PC-3 (cell line): ENCODE measurements at places on chromosomes 7 and 10. TPM values are rescaled to one million over a fixed set of nuclear protein-coding genes. Genes with fewer than 3 reads are reported as not detected.

The FBXL13 gene
- 1.1 TPM in 1 of 2 replicates, not detected in the other for total RNA-seq

The MSS51 gene
- total RNA-seq = 3.2 and 3.5 TPM in 2 replicates

The RNF148 gene
- total RNA-seq = 0.52 and 2.0 TPM in 2 replicates

The CDC14C gene
- total RNA-seq = not detected in 2 replicates

The DCLRE1A gene
- 3.3 and 5.0 TPM in 2 replicates for total RNA-seq

The MYL7 gene
- total RNA-seq = not detected in 2 replicates

DNA sequence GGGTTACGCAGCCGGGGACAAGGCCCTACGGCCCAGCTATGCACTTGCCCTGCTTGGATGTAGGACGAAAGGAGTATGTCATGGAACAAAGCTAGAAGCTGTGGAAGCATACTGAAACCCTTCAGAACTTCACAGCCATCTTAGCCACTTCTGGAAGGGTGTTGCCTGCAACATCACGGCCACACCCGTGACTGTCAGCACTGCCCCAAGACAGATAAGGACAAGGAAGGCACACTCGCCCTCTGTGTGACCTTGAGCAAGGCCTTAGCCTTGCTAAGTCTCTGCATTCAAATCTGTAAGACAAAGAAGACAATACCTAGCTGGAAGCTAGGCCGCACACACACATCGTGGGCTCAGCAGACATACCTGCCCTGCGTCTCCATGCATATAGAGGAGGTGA lies 352.5 kb upstream of the MGMT start:
- H3K4me3 ChIP-seq = no peak overlapping the region
- no peaks in the 10 kb centered on the region for H3K36me3 ChIP-seq
- DNase-seq = no peak
- H3K27me3 ChIP-seq = no peaks in the 10 kb centered on the region
- no peak overlapping the region for H3K27ac ChIP-seq
- H3K4me1 ChIP-seq = no peaks in the 10 kb centered on the region

DNA sequence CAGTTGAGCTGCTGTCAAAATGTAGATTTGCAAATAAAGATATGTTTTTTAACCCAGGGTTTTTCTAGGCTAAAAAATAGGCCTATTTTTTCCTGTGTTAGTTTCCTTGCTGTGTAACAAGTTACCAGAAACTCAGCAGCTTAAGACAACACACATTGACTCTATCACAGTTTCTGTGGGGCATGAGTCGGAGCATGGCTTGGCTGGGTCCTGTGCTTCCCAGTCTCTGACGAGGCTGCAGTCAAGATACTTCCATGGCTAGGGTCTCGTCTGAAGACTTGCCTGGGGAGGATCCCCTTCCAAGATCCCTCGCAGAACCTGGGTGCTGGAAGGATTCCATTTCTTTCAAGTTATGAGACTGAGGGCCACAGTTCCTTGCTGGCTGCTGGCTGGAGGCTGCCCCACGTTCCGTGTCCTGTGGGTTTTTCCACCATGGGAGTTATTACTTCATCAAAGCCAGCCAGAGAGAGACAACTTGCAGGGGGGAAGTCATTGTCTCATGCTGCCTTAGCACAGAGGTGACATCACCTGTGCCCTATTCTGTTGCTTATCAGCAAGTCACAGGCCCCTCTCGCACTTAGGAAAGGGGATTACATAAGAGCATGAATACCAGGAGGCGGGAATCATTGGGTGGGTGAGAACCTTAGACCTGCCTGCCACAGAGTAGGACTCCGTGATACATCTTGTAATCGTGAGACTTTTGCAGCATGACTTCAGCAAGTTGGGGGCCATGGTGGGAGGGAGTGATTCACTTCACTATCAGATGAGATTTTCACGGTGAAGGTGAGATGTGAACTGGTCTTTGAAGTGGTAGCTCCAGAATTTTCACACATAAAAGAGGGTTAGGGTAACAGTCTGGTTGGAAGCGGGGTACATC lies 77.9 kb downstream of the CCNY start:
- peaks cover 11% of the 10 kb centered on the region for H3K4me1 ChIP-seq
- no peak overlapping the region for H3K4me3 ChIP-seq
- H3K27ac ChIP-seq = no peak overlapping the region
- no peaks in the 10 kb centered on the region for H3K27me3 ChIP-seq
- no peaks in the 10 kb centered on the region for H3K36me3 ChIP-seq
- no peak for DNase-seq

DNA sequence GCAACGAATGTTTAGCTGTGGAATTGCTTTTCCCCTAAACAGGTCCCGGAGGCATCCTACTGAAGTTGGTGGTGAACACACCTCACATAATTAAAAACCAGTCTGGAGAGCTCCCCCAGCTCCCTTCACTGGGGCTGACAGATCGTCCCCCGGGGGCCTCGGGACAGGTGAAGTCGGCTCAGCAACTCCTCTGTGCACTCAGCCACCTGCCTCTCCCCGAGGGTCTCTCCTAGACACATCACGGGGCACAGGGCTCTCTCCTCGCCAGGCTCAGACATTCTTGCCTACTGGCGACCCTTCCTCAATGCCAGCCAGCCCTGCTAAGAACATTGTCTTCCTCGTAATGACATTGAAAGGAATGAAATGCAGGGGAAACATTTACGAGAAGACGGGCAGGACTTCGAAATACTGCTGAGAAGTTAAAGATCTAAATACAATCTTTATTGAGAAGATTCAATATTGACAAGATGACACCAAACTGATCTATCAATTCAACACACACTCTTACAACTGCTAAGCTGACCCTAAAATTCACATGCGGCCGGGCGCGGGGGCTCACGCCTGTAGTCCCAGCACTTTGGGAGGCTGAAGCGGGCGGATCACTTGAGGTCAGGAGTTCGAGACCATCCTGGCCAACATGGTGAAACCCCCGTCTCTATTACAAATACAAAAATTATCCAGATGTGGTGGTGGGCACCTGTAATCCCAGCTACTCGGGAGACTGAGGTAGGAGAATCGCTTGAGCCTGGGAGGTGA lies 88.1 kb upstream of the DNAAF5 start:
- no peak overlapping the region for H3K4me3 ChIP-seq
- no peak overlapping the region for H3K27ac ChIP-seq
- no peaks in the 10 kb centered on the region for H3K27me3 ChIP-seq
- DNase-seq = no peak

GRCh38 chr7:2258661-2259365 lies 16.8 kb downstream of the NUDT1 start:
- H3K4me3 ChIP-seq = no peak overlapping the region
- peaks cover 35% of the 10 kb centered on the region for H3K4me1 ChIP-seq
- DNase-seq = no peak
- no peaks in the 10 kb centered on the region for H3K36me3 ChIP-seq
- no peak overlapping the region for H3K27ac ChIP-seq

DNA sequence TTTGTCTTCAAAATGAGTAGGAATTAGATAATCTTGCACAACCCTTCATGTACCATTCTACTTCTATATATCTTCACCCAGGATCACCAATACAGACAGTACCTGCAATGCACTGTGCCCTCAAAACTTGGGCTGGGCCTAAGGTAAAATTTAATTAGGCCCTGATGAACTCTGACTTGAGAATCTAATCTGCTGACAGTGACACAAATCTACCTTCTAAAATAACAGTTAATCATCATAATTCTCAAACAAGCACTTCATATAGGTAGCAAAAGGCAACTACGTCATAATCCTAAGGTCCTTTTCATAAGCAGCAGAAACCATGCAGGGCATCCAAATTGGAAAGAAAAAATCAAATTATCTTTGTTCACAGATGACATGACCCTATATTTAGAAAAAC lies 4.1 kb downstream of the ZNF25 start:
- peaks cover 18% of the 10 kb centered on the region for H3K36me3 ChIP-seq
- no peaks in the 10 kb centered on the region for H3K27me3 ChIP-seq
- H3K4me3 ChIP-seq = no peak overlapping the region
- H3K4me1 ChIP-seq = peaks cover 11% of the 10 kb centered on the region; the same call in 1 of the 2 replicates

- H3K36me3 ChIP-seq = no peaks in the 10 kb centered on the region
- H3K27me3 ChIP-seq = peaks cover 97% of the 10 kb centered on the region
- no peaks in the 10 kb centered on the region for H3K4me1 ChIP-seq
- DNase-seq = no peak
- H3K4me3 ChIP-seq = no peak overlapping the region
These were observed 13.5 kb downstream of the IKZF1 start for GRCh38 chr7:50317697-50318669.

- no peaks in the 10 kb centered on the region for H3K4me1 ChIP-seq
- H3K36me3 ChIP-seq = no peaks in the 10 kb centered on the region
- no peak overlapping the region for H3K4me3 ChIP-seq
- no peak for DNase-seq
- no peak overlapping the region for H3K27ac ChIP-seq
These were observed 24.7 kb upstream of the GRID1 start for GRCh38 chr10:86391236-86391840.

DNA sequence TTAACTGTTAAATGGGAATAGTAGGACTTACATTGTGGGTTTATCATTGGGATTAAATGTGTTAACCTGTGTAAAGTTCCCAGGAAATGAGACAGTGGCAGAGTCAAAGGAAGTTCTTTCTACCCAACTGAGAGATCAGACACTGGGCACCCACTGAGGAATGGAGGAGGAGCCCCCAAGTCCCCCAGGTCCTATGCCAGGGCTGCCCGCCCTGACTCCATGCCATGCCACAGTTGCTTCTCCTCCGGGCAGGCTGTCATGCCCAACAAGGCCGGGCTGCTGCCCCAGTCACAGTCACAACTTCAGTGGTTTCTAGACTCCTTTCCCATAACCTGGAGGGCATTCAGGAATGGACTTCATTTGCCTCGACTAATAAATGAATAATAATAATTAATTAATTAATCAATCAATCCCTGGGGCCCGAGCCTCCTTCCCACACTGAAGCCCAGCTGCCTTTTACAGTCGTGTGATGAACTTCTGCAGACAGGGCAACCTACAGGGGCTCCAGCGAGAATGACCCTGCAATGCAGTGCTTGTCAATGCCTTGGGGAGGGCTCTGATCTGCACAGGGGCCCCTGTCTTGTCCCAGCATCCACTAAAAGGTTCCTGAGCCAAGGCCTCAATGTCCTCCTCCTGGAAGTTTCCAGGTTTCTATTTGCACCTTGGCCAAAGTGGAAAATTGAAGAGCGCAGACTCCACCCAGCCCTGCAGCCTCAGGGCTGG lies 32.4 kb downstream of the DRGX start:
- H3K36me3 ChIP-seq = no peaks in the 10 kb centered on the region
- no peak overlapping the region for H3K27ac ChIP-seq
- H3K4me3 ChIP-seq = no peak overlapping the region
- peaks cover 51% of the 10 kb centered on the region for H3K27me3 ChIP-seq
- DNase-seq = no peak

DNA sequence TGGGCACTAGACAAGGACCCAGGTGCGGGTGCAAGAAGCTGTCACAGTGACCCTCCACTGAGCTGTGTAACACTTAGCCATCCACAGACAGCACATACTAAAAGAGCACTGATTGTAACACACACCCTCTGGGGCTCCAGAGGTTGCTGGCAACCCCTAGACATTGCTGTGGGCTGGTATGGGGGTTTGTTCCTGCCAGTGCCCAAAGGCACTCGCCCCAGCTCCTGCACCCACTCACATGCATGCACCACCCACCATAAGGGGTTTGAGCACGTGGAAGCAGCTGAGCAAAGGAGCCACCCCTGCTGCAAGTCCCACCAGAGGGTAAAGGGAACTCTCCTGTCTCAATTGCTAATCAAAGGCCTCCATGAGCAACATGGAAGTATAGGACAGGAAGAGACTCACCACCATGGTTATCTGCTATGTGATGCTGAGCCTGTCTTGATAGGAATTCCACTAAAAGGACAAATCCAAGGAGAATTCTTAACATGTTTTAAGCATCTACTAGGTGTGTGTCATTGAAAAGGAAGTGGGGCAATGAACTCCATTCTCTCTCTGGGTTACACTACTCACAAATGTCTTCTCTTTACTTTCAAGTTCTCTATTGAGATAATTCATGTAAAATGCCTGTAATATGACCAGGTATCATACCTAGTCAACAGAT lies 103.1 kb downstream of the GFRA1 start:
- DNase-seq = no peak
- H3K36me3 ChIP-seq = no peaks in the 10 kb centered on the region
- H3K4me3 ChIP-seq = no peak overlapping the region
- H3K27me3 ChIP-seq = no peaks in the 10 kb centered on the region; the same call in 1 of the 2 replicates

- no peaks in the 10 kb centered on the region for H3K36me3 ChIP-seq
- no peaks in the 10 kb centered on the region for H3K27me3 ChIP-seq
- H3K4me1 ChIP-seq = peaks cover 16% of the 10 kb centered on the region
- H3K27ac ChIP-seq = no peak overlapping the region
These were observed 32.3 kb upstream of the ARID5B start for GRCh38 chr10:61869041-61869675.

- H3K27me3 ChIP-seq = 0 out of 2 replicates have a peak, but pooled peaks cover 13% of the 10 kb centered on the region
- DNase-seq = no peak
- H3K4me1 ChIP-seq = no peaks in the 10 kb centered on the region
- H3K36me3 ChIP-seq = no peaks in the 10 kb centered on the region
- H3K4me3 ChIP-seq = no peak overlapping the region
- no peak overlapping the region for H3K27ac ChIP-seq
These were observed 123.6 kb upstream of the NOBOX start for GRCh38 chr7:144527051-144527471.

DNA sequence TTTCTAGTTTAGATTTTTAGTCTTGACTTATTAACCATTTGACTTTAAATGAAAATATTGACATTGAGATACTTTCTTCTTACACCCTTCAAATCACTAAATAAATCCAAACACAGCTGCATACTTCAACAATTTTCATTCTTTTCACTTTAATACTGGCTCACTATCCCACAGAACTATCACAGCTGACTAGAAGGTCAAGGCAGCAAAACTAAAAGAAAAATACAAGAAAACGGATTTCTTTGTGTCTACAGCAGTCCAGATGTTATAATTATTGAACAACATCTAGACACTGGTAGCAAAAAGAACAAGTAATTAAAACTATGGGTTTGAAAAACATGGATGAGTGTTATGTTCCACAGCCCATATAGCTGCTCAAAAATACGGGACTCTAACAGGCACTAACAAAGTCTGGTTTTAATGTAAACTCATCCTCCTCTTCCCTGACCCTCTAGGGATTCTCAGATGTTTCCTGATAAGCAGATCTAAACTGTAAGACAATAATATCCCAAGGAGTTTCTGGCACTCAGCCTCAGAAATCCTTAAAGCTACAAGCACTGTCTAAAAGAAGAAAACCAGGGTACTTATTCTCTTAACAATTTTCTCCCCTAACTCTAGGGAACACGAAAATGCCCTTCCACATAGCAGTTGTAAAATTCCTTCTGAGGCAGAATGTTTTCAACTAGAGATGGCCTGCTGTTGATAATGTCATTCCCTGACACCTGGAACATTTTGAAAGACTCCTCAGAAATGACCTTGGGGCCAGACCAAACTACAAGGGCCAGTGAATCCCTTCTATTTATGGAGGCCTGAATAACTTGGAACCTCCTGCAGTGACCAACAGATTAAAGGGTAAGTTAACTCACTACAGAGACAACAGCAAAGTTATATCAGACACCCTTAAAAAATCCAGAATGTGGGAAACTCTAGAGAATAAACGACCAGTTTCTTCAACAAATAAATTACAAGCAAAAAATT lies 12.8 kb downstream of the DNMBP start:
- H3K36me3 ChIP-seq = no peaks in the 10 kb centered on the region; the same call in 1 of the 2 replicates
- DNase-seq = no peak
- no peaks in the 10 kb centered on the region for H3K27me3 ChIP-seq
- H3K4me1 ChIP-seq = no peaks in the 10 kb centered on the region
- no peak overlapping the region for H3K4me3 ChIP-seq
